Activated CD4-positive, alpha-beta memory T cell treated with anti-CD3 and anti-CD28 coated beads for 36 hours (primary cell): ENCODE measurements at places on chromosomes 7 and 10. TPM values are rescaled to one million over a fixed set of nuclear protein-coding genes. Genes with fewer than 3 reads are reported as not detected.

LBX1 gene
- not detected for total RNA-seq

DNA sequence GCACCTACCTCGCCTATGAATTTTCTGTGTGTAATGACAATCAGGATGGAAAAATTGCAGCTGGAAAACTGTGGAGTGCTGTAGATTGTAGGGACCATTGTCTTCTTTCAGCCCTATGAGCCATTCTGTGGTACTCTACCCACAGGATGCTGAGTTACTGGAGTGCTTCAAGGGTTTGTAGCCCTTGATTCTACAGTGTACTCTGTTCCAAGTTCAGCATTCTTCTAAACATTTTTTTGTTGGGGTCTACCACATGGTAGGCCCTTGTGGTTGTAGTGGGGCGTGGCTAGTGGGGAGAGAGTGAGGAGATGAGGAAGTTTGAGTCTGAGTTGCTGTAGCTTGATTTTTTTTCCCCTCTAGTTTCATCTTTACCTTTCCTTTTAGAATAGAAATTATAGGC is 33.5 kb downstream of the REEP3 start:
- H3K4me1 ChIP-seq = peaks cover 31% of the 10 kb centered on the region
- DNase-seq = peak; percentile 24
- H3K27me3 ChIP-seq = no peaks in the 10 kb centered on the region
- H3K4me3 ChIP-seq = no peak overlapping the region

STAG3 gene
- 20.9 TPM for total RNA-seq

DNA sequence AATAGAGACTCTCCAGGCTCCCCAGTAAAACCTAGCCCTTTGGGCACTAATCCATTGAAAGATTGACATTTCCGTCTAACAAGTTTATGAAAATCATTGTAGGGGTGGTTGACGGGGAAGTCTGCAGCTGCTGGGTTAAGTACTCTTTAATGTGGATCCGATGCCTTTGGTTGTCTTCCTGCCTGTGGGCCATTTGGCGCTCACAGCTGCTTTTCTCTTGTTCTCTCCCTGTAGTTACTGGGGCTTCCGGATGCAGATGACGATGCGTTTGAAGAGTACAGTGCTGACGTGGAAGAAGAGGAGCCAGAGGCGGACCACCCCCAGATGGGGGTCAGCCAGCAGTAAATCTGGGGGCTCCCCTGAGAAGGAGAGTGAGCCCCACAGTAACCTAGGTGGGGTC is 22.4 kb downstream of the MTURN start:
- H3K4me3 ChIP-seq = no peak overlapping the region
- peak; percentile 32 for DNase-seq
- H3K36me3 ChIP-seq = no peaks in the 10 kb centered on the region
- H3K27me3 ChIP-seq = no peaks in the 10 kb centered on the region
- H3K27ac ChIP-seq = no peak overlapping the region
- peaks cover 25% of the 10 kb centered on the region for H3K4me1 ChIP-seq

DNA sequence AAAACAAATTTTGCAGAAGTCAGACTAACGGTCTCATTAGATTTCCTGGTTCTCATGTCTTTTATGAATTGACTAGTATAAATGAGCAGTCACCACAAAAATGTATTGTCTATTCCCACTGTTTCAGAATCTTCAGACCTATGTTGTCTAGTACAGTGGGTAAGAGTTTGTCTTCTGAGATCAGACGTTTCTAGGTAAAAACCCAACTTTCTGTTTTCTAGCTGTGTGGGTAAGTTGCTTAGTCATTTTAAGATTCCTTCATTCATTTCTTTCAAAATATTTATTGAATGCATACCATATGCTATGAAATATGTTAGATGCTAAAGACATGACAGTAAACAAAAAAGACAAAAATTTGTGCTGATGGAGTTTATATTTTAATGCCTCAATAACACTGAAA is 156.3 kb downstream of the POLR1F start:
- H3K36me3 ChIP-seq = no peaks in the 10 kb centered on the region
- H3K27me3 ChIP-seq = no peaks in the 10 kb centered on the region
- no peak overlapping the region for H3K27ac ChIP-seq
- DNase-seq = no peak

DNA sequence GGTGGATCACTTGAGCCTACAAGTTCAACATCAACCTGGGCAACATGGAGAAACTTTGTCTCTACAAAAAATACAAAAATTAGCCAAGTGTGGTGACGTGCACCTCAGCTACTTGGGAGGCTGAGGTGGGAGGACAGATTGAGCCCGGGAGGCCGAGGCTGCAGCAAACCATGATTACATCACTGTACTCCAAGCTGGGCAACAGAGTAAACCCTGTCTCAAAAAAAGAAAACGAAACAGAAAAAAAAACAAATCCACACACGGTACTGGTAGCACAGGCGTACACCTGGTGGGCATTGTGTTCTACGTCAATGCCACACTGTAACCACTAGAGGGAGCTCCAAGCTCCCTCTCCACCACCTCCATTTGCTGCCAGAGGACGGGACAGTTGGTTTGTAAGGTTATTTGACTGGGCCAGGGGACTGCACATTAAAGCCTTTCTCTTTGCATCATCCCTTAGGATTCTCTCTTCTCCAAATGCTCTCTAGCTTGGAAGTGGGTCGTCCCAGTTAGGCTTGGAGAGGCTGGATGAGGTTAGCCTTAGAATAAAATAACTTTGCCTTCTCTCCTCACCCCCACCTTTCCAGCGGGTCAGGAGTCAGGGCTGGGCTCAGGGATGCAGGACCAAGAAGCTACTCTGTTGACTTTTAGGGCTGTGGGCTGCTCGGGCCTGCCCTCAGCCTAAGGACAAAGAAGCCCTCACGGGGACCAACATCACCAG is 130.8 kb downstream of the SORBS1 start:
- peak; percentile 58 for DNase-seq
- H3K4me1 ChIP-seq = no peaks in the 10 kb centered on the region
- no peak overlapping the region for H3K4me3 ChIP-seq
- no peak overlapping the region for H3K27ac ChIP-seq
- H3K36me3 ChIP-seq = no peaks in the 10 kb centered on the region

EMX2 gene
- not detected for total RNA-seq

- H3K36me3 ChIP-seq = peaks cover 3% of the 10 kb centered on the region
- H3K27me3 ChIP-seq = peaks cover 2% of the 10 kb centered on the region
- DNase-seq = no peak
Measured at GRCh38 chr7:96614154-96614867, 95.3 kb downstream of the SEM1 start.

DNA sequence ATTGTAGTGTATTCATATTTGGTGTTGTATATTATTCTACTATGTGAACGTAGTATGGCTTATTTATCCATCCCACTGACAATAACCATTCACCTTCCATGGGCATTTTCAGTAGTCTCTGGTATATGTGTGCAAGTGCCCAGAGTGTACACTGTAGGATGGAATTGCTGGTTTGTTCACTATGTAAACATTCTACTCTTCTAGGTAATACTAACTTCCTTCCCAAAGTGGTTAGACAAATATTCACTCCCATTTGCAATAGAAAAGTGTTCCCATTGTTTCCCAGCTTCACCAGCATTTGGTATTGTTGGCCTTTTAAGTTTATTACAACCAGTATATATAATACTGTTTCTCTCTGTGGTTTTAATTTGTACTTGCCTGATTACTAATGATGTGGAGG is 153.7 kb downstream of the C7orf25 start:
- H3K4me3 ChIP-seq = no peak overlapping the region
- H3K36me3 ChIP-seq = no peaks in the 10 kb centered on the region
- no peaks in the 10 kb centered on the region for H3K4me1 ChIP-seq
- peaks cover 6% of the 10 kb centered on the region for H3K27me3 ChIP-seq

DNA sequence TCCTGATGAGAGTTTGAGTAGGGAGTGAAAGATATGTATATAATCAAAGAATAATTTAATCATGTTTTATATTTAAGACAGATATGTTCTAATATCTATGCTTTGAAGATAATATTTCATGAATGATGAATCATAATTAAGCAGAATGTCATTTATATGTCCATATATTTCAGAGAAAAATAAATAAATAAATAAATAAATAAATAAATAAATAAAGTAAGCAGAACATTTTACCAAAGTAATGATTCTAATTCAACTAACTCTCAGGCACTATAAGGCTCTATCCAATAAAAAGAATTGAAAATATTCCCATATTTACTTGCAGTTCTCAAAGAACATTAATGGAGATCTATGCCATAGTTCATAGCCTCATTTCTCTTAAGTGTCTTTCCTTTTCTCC is 36.0 kb downstream of the AGR3 start:
- no peak overlapping the region for H3K4me3 ChIP-seq
- H3K36me3 ChIP-seq = no peaks in the 10 kb centered on the region
- H3K27me3 ChIP-seq = peaks cover 25% of the 10 kb centered on the region
- no peak for DNase-seq
- H3K4me1 ChIP-seq = no peaks in the 10 kb centered on the region
- H3K27ac ChIP-seq = no peak overlapping the region

- no peak overlapping the region for H3K4me3 ChIP-seq
- peaks cover 9% of the 10 kb centered on the region for H3K27me3 ChIP-seq
- H3K27ac ChIP-seq = no peak overlapping the region
Measured at GRCh38 chr10:125171402-125172306, 11.3 kb upstream of the CTBP2 start.

- H3K27ac ChIP-seq = no peak overlapping the region
- no peak for DNase-seq
- H3K4me3 ChIP-seq = no peak overlapping the region
- H3K36me3 ChIP-seq = peaks cover 27% of the 10 kb centered on the region
Measured at GRCh38 chr10:16819436-16819835, 2.2 kb upstream of the RSU1 start.

DNA sequence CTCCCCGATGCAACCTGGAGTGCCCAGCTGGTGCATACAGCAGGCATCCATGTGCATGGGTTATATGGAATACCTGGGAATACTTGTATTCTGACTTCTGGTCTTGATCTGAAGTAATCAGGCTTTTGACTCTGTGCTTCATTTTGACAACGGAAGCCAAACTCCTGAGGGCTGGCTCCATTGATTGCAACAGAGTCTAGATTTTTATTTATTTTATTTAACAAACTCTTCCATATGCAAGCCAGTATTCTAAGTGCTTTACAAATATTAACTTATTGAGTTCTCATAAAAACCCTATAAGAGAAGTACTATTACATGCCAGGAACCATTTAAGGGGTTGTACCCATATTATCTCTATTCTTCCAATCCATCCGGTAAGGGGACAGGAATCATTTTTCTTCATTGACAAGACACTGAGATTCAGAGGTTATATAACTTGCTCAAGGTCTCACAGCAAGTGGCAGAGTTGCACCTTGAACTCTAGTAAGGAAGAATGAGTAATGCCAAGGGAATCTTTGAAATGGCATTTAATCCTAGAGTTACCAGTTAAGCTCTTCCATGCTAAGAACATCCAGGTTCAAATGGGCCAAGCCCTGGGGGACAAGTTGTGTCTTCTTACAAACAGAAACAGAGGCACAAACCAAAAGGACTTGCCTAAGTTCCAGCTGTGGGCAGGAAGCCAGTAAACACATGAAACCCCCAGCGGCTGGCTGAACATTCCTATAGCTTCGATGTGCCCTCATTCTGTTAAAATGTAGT is 241.0 kb downstream of the WDR11 start:
- no peak overlapping the region for H3K27ac ChIP-seq
- H3K4me3 ChIP-seq = no peak overlapping the region
- peaks cover under 1% of the 10 kb centered on the region for H3K27me3 ChIP-seq
- H3K36me3 ChIP-seq = no peaks in the 10 kb centered on the region

GRCh38 chr7:129780257-129780973 is 168.9 kb downstream of the NRF1 start:
- H3K36me3 ChIP-seq = no peaks in the 10 kb centered on the region
- H3K4me3 ChIP-seq = peak overlapping the region; percentile 64
- peak; percentile 88 for DNase-seq
- peaks cover 57% of the 10 kb centered on the region for H3K27me3 ChIP-seq

LIPF gene
- total RNA-seq = not detected

- DNase-seq = no peak
- H3K27ac ChIP-seq = no peak overlapping the region
- H3K4me1 ChIP-seq = peaks cover 18% of the 10 kb centered on the region
- no peak overlapping the region for H3K4me3 ChIP-seq
- no peaks in the 10 kb centered on the region for H3K36me3 ChIP-seq
Measured at GRCh38 chr10:30817541-30817940, 188.0 kb upstream of the LYZL2 start.

OR13A1 gene
- not detected for total RNA-seq

NODAL gene
- not detected for total RNA-seq

TMEM120A gene
- total RNA-seq = 25.8 TPM

DNA sequence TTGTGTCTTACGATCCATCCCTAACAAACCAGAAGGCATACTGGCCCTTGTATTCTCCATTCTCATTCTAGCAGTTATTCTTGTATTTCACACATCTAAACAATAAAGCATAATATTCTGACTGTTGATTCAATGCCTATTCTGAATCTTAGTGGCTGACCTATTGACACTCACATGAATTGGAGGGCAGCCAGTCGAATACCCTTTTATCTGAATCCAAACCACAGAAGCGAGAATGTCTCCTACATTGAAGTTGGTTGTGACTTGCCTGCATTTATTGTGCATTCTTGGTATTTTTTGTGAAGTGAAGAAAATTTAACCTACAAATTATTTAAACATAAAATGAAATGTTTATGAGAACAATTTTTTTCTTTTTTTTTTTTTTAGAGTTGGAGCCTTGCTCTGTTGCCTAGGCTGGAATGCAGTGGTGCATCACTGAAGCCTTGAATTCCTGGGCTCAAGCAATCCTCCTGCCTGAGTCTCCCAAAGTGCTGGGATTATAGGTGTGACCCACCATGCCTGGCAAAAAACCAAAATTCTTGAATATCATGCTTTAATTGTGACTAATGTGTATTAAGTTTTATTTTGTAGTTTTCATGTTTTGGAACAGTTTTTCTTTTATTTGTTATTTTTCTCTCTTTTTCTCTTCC is 22.7 kb downstream of the EXOC4 start:
- no peaks in the 10 kb centered on the region for H3K27me3 ChIP-seq
- peaks cover 2% of the 10 kb centered on the region for H3K4me1 ChIP-seq
- no peak overlapping the region for H3K4me3 ChIP-seq
- no peak for DNase-seq

TRIM56 gene
- total RNA-seq = 44.5 TPM
